Germinal center (tissue), 1 donor: ENCODE measurements at places on chromosomes 5 and 9.
A peak's percentile ranks its signal among the peaks of the same experiment; 100 is the strongest.

GRCh38 chr5:130102375-130102774 is 198.1 kb downstream of the CHSY3 start:
- DNase-seq, result no peak

- DNase-seq, result no peak
These were observed 37.0 kb upstream of the BASP1 start for GRCh38 chr5:17180330-17180843.

GRCh38 chr5:95615164-95615467 is 4.8 kb upstream of the GPR150 start:
- DNase-seq, result no peak

DNA sequence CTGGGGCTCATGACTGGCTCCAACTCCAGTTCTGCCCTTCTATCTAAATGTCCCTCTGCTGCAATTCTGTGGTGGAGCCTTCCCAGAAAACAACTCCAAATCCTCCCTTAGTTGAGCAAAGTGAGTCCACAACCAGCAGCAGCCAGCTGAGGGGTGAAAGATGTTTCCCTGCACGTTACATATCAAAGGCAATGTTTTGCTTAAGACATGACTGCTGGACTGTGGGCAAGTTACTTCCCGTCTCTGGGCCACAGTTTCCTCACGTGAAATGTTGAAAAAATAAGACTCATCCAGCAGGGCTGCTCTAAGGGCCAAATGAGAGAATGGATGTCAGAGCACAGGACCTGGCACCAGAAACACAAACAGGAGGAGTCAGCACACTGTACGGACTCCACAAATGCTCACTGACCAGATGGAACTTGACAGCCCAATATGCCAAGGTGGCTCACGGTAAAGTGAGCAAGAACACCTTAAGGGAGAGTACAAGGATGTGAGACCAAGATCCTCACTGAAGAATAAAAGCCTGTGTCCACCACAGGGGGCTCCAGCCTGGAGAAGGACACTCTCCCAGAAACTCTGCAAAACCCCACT is 138.4 kb upstream of the ABCA1 start:
- DNase-seq, result no peak

GRCh38 chr9:132365986-132366385 is 11.2 kb upstream of the SETX start:
- DNase-seq, result no peak

DNA sequence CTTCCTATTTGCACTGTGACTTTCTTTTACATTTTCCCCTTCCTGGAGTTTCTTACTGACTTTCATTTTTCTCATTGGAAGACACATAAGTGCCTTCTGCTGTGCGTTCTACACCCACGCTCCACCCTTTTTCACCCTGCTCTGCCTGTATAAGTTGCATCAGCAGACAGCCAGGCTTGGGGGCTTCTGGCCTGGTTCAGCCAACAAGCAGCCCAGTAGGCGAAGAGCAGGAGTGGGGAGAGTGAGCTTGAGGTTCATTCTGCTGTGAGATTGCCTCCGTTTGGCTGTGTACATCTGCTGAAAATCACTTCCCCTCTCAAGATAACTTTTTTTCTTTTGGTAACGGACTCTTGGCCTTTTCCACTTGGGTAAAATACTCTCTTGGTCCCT is 38.4 kb downstream of the RASGRF2 start:
- DNase-seq, result no peak

GRCh38 chr5:18882154-18882553 is 1105.8 kb downstream of the CDH18 start:
- DNase-seq, result no peak

- no peak for DNase-seq
These were observed 187.4 kb upstream of the TLX3 start for GRCh38 chr5:171121638-171122037.

GRCh38 chr5:172773481-172774469 is 2.8 kb upstream of the DUSP1 start:
- DNase-seq, result no peak

DNA sequence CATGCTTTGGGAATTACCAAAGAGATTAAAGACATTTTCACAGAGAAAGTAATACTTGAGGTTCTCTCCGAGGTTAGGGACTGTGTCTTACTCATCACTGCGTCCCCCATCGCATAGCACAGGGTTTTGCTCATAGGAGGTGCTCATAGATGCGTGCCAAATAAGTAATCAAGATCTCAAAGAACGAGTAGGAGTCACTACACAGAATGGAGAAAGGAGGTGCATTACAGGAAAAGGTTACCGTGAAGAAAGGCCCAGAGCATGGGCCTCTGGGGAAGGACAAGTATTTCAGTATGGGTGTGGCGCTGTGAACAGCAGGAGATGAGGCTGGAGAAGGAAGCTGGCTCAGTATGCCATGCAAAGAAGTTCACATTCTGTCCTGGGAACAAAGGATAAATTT is 182.4 kb downstream of the ACTL7B start:
- DNase-seq, result no peak

DNA sequence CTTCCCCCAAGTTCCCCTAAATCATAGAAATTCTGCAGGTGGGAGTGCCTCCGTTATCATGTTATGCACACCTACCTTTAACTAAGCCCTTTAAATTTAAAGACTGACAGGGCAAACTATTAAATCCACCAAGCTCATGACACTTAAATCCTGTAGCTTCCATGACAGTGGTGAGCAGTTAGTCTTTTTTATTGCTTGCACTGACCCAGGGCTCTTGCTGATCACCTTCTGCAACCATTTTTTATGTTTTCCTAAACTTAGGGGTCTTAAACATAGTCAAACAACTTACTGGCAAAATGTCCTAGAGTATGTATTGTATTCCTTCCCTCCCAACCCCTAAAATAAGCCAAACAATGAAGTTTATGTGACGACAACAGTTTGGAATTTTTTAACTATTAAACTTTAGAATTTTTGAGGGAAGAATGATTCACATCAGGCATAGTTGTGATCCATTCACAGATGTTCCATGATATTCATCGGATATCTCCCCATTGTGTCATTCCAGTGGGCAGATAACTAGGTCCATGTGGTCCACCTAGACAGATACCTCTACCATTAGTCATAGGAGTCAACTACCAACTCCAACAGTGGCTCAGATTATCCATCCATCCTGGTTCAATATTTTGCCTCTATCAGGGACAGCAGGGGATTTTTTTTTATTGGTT is 283.1 kb downstream of the ADAMTS6 start:
- no peak for DNase-seq

DNA sequence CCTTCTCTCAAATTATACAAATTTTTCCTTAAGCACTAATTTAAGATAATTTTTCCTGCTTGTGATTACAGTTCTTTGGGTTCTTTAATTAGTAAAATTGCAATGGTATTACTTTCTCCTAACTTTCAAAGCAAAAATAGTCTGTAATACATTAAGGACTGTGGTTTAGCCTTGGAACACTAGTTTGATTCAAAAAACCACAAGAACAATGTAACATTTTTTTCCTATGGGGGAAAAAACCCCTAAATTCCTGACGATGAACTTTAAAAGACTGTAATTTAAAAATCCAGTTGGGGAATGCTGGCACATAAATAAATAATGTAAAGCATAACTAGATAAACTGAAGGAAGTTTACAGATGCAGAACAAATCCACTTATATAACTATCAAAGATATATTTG is 65.3 kb downstream of the CDC14B start:
- no peak for DNase-seq

- DNase-seq, result no peak
These were observed 24.1 kb downstream of the PCDH1 start for GRCh38 chr5:141853895-141854626.

GRCh38 chr5:174729075-174729680 is 4.8 kb downstream of the MSX2 start:
- no peak for DNase-seq

DNA sequence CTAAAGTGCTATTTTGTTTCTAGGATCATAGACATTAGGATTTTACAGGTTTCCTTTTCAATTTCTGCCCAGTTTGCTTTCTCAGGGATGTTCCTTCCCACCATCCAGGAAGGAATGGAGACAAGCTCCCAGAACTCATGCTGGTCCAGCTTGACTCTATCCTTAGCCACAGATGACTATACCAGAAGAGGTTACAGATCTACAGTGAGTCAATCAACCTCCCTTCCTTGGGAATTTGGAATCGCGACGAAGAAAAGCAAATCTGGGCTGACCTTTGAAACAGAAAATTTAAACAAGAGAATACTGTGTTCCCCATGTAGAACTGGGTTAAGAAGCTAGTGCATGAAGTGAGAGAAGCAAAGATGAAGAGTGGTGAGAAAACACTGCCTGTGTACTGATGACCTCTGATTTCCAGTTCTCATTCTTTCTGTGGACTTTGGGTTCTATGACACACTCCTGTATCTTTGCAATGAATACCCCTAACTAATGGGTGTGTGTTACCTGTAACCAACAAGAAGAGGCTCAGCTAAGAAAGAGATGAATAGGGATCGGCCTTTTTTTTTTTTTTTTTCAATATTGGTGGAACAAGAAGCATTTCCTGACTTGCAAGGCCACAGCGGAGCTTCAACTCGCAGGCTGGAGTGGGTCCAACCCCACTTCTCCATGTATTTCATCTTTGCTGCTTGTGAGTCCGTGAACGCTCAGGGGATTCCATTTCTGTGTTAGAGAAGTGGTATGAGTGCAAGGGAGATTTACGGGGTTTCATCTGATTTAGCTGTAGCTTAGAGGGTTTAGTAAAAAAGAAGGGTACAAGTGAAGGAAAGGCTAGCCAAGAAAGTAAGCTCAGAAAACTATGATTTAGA is 563.9 kb upstream of the CLINT1 start:
- DNase-seq, result no peak

DNA sequence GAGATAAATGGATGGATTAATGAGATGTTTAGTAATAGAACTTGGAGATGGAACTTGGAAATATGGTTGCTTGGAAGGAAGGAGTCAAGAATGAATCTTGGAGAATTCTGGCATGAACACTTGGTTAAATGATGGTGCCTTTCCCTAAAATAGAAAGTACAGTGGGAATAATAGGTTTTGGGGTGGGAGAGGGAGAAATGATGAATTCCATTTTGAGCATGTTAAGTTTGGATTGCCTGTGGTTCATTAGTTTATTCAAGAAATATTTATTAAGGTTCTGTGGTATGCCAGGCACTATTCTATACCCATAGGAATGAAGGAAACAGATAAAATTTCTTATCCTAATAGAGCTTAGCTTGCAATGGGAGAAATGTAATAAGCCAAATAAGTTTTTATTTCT is 58.4 kb downstream of the PBX3 start:
- no peak for DNase-seq

GRCh38 chr5:68458416-68459021 is 243.0 kb downstream of the PIK3R1 start:
- DNase-seq, result no peak

DNA sequence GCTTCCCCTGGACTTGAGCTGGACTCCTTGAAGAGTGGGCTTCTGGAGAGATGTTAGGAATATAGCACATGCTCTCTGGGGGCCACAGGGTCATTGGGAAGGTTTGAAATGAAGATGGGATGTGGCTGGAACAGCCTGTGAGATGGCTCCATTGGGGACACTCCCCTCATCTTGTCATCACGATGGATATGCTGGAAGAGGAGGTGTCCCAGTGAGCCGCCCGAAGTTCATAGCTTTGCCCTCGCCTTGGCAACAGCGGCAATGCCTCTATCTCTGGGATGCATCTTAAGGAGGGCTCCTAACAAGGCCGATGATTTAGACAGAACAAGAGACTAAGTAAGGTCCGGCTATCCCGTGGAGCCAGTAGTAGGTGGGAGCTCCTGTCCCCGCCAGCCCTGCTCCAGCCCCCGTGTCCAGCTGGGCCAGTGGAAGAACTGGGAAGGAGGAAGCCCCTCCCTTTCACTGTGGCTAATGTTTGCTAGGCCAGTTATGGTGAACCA is 23.9 kb downstream of the AMBP start:
- no peak for DNase-seq

- DNase-seq, result no peak
These were observed 120.8 kb upstream of the ZNF608 start for GRCh38 chr5:124867137-124867704.

DNA sequence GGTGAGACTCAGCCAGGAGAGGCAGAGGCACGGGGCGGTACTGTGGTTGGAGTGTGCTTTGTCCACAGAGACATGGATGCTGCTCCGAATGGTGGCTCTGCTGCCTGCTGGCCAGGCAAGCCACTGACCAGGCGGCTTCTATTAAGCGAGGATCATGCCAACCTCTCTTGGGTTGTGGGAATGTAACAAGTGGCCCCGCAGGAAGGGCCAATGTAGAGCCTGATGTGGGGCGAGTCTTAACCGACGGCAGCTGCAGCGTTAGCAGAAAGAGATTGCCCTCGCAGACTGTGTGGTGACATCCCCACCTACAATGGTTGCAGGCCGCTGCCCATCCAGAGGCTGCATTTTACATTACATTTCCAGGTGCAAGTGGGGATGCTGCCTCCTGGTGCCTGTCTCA is 46.6 kb upstream of the SLC25A51 start:
- DNase-seq, result no peak

GRCh38 chr5:59503220-59503619 is 390.3 kb downstream of the PDE4D start:
- no peak for DNase-seq

GRCh38 chr5:149724130-149724840 is 5.8 kb upstream of the PPARGC1B start:
- no peak for DNase-seq

DNA sequence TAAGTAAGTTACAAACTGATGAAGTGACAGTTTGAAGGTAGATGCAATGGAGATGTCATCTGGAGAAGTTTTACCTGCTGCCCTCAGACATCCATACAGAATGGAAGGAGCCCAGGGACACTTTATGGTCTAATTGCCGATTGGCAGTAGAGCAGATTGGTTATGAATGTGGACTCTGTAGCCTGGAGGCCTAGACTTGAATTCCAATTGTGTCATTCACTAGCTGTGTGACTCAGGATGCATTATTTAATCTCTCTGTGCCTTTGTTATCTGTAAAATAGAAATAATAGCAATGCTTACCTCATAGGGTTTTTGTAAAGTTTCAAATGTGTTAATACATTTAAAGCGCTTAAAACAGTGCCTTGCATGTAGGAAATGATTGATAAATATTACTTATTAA is 5.2 kb upstream of the TCERG1 start:
- DNase-seq, result no peak

GRCh38 chr9:121545875-121546423 is 46.3 kb upstream of the GGTA1 start:
- peak; percentile 71 for DNase-seq

- DNase-seq, result no peak
These were observed 639 bp downstream of the AMACR start for GRCh38 chr5:34007201-34007620.

- DNase-seq, result no peak
These were observed 3.7 kb upstream of the PJA2 start for GRCh38 chr5:109413458-109413857.

GRCh38 chr5:138000102-138000723 is 32.7 kb downstream of the FAM13B start:
- no peak for DNase-seq

DNA sequence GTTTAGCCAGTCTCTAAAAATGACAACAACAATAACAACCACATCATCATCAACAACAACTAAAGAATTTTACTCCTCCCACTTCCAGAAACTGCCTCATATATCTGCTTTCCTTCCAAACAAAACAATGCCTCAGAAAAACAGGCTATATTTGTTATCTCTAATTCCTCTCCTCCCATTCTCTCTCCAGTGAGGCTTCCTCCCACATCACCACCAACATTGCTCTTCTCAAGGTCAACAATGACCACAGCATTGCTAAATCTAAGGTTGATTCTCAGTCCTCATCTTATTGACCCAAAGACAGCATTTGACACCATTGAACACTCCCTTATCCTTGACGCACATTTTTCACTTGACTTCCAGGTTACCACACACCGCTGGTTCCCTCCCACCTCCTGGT is 38.1 kb upstream of the PRUNE2 start:
- DNase-seq, result no peak
